ENCODE measurements at places on chromosomes 2 and 18.

- DNase-seq, result no peak
Observed at GRCh38 chr2:113064898-113065297, 2.9 kb upstream of the IL1F10 start.

DNA sequence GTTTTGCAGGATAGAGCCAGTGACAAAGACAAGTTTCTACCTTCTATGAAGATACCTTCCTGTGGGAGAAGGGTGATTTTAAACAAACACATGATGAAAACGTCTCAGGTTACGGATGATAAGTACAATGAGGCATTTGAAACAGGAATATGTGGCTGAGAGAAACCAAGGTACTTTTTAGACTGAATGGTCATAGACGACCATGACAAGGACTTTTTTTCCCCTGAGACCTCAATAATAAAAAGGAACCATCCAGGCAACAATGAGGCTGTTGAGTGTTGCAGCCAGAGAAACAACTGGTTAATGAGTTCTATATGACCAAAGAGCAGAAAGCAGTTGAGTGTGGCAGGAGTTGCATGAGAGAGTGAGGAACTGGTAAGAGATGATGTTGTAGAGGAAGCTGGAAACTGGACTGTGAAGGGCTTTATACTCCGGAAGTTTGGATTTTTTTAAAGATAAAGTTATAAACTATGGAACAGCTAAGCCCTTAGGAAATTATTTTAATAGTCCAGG, 306.1 kb upstream of the CYRIA start:
- DNase-seq, result no peak

- DNase-seq, result no peak
Observed at GRCh38 chr2:174454566-174454965, 32.3 kb downstream of the GPR155 start.

DNA sequence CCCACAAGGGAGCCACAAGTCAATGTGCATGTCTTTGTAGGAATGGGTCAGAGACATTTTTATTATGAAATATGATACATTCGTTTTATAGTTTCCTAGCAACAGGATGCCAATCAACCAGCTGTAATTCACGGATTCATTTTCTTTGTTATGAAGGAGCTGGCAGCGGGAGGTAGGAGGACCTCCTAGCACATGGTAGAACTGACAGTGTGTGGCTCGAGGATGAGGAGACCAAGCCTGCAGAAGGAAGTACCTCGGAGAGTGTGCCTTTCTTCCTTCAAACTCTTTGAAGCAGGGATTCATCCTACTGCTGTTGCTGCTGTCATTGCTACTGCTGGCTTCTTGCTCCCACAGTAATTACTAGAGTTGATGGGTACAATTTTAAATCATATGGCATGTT, 504.8 kb upstream of the KLHL29 start:
- DNase-seq, result no peak

- peak; percentile 69 for DNase-seq
Observed at GRCh38 chr18:2903006-2903405, 56.2 kb downstream of the EMILIN2 start.

GRCh38 chr2:15772086-15772595, 168.2 kb upstream of the MYCN start:
- no peak for DNase-seq

GRCh38 chr2:26285931-26286330, 41.2 kb downstream of the HADHB start:
- no peak for DNase-seq

- DNase-seq, result no peak
Observed at GRCh38 chr2:39146630-39147029, 25.8 kb upstream of the SOS1 start.

- no peak for DNase-seq
Observed at GRCh38 chr18:7630731-7631442, 63.8 kb downstream of the PTPRM start.

GRCh38 chr2:189109921-189110397, 69.6 kb downstream of the COL5A2 start:
- no peak for DNase-seq

DNA sequence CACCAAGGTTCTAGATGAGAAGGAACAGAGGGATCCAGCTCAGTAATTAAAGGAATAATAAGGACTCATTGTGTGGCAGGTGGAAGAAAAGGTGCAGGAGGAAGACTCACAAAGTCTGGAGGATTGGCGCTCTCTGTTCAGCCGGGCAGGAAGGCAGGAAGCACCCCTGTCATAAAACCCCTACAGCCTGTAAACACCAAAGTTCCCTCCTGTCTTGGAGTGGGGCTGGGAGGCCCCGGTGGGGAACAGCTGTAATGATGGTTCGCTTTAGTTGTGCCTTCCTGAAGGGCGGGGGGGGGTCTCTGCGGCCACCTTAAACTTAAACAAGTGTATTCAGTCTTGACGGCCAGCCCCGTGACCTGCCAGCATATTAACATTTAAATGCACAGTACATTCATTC, 84.3 kb downstream of the GBX2 start:
- DNase-seq, result no peak

DNA sequence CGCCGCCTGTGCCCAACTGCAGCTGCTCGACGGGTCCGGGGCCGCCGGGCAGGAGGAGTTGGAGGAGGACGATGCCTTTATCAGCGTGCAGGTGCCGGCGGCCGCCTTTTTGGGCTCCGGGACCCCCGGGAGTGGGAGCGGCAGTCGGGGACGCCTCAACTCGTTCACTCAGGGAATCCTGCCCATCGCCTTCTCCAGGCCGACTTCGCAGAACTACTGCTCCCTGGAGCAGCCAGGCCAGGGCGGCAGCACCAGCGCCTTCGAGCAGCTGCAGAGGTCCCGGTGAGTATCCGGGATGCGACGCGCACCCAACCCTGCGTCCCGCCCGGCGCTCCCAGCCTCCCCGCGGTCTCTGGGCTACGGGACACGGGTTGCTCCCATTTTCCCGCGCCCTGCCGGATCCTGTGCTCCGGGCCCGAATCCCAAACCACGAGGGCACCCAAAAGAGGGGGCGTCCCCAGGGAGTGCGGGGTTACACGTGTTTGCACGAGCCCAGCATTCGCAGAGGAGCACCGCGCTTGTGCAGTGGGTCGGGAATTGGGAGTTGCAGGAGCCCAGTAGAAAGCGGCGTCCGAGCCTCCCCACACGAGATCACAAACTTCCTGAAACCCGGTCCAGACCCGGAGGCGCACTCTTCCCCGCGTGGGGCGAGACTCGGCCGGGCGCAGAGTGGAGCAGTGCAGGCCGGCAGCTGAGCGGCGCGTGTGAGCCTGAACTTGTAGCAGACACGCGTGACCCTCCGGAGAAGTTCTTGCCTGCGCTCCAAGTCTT, 1.2 kb downstream of the CABLES1 start:
- peak; percentile 62 for DNase-seq

GRCh38 chr2:39154944-39155343, 34.1 kb upstream of the SOS1 start:
- DNase-seq, result no peak

GRCh38 chr2:42560899-42561298, 7.5 kb upstream of the MTA3 start:
- no peak for DNase-seq

GRCh38 chr2:58620896-58621295, 379.8 kb upstream of the FANCL start:
- no peak for DNase-seq

DNA sequence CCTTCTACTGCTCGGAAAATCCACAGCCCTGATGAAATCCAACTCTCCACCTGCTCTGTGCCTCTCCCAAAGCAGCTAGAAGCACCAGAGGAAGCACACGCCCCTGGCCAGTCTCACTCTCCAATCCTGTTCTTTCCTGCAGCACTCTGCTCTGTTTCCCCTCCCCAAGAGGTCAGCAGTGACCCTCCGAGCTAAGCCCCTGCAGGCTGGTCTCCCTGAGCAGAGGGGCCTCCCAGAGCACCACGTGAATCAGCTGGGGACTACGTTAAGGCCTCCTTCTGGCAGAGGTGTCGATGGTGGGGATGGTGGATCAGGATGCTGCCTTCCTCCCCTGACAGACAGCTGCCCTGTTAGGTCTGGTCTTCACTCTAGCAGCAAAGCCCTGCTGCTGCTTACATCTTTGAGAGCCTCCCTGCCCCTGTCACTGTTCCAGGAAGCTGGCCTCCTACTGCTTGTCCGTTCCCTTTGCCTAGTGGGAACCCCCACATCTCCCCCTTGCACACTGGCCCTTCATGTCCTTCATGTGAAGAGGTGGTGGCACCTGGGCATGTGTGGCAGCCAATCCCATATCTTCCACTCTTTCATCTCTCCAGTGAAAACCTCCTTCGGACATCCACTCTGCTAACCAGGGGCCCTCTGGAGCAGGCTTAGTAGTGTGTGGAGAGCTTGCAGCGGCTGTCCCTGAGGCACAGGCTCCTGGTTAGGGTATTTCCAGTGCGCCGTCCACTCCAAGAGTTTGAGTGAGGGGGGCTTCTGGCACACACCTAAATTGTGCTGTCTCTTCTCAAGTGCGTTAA, 307.5 kb upstream of the HS6ST1 start:
- no peak for DNase-seq

- no peak for DNase-seq
Observed at GRCh38 chr2:85975581-85975980, 86.8 kb upstream of the ST3GAL5 start.

DNA sequence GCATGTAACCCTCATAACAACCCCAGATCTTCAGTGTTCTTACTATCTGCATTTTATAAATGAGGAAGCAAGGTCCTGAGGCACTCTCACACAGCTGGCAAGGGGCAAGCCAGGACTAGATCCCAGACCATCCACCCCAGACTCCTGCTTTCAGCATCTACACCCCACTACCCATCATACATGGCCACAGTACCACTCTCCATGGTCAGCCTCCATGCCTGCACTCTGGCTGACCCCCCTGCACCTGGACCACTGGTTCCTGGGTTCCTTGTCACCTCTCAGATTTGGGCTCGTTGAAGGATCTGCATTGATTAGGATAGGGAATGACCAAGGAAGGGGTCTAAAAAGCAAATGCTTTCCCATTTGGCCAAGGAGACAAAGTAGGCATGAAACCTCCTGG, 36.0 kb upstream of the TEX51 start:
- DNase-seq, result no peak

DNA sequence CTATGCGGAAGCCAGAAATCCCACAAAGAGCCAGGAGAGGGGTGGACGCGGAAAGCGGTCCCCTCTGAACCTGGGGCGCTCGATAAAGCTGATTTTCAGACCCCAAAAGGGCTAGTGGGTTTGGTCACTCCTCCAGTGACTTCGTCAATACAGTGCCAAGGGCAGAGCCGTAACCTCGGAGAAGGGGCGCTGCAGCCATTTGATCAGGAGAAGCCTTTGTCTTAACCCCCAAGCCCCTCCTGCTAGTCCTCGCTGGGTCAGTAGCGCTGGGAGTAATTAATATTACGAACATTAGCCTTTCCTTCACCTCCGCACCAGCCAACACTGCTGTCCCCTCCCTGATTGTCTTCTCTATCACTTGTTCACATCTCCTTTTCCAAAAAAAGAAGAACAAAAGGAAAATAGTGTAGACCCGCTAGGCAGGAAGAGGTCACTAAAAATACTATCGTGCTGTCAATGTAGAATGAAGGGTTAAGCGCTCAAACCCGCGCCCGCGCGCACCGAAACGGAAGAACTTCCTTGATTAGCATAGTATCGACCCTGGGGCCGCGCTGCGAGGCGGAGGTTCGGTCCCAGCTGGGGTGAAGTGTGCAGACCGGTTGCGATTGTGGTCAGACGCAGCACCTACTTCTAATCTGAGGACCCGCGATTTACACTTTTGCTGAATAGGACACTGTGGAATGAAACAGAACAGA, 63.2 kb upstream of the MAPRE2 start:
- peak; percentile 12 for DNase-seq

GRCh38 chr2:202104286-202104870, 31.3 kb downstream of the KIAA2012 start:
- DNase-seq, result peak; percentile 27

DNA sequence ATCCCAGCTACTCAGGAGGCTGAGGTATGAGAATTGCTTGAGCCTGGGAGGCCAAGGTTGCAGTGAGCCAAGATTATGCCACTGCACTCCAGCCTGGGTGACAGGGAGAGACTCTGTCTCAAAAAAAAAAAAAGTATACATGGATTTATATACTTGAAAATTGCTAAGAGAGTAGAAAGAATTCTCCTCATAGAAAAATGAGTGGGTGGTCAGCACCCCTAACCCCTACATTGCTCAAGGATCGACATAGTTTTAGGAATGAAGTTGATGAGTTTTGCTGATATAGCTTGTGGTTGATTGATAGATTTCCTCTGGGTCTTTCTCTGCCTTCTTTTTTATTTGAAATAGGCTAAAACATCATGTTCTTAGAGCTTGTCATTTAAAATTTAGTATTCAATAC, 58.9 kb downstream of the EML4 start:
- DNase-seq, result no peak

- no peak for DNase-seq
Observed at GRCh38 chr2:127155028-127155581, 48.2 kb upstream of the BIN1 start.

DNA sequence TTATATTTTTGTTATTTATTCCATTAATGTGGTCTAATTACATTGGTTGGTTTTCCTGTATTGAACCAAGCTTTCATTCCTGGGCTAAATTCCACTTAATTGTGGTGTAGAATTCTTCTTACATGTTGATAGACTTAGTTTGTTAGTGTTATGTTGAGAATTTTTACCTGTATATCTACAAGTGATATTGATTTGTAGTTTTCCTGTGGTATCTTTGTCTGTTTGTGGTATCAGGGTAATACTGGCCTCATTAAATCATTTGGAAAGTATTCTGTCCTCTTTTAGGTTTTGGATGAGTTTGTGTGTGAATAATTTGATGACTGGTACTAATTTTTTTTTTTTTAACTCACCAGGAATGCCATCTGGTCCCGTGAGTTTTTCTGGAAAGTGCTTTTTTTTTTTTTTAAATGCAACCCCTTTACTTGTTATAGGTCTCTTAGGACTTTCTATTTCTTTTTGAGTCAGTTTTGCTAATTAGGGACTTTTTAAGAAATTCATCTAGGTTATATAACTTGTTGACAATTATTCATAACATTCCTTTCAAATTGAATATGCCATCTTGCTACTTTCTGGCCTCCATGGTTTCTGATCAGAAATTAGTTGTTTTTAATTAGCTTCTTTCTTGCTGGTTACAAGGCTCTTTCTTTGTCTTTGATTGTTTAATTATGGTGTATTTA, 232.8 kb downstream of the CCDC85A start:
- DNase-seq, result no peak

DNA sequence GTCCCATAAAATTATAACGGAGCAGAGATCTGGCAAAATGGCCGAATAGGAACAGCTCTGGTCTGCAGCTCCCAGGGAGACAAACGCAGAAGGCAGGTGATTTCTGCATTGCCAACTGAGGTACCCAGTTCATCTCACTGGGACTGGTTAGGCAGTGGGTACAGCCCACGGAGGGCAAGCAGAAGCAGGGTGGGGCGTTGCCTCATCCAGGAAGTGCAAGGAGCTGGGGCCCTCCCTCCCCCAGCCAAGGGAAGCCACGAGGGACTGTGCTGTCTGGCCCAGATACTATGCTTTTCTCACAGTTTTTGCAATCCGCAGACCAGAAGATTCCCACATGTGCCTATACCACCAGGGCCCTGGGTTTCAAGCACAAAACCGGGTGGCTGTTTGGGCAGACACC, 22.8 kb downstream of the ICA1L start:
- no peak for DNase-seq

DNA sequence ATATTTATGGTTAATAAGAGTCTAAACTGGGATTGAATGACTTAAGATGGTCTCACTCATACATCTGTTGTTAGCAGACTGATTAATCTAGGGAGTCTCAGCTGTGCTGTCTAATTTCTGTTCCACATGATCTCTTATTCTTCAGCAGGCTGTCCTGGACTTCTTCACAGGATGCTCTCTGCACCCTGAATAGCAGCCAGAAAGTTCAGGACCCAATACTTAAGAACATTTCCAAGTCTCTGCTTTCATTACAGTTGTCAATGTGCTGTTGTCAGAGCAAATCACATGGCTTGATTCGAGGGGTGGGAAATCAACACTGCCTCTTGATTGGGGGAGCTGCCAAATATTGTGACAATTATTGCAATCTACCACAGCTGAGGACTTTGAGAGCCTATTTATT, 627.1 kb upstream of the SLC8A1 start:
- no peak for DNase-seq

Measured in hepatic stellate cell (primary cell).